ENCODE measurements at places on chromosomes 12 and 14.

DNA sequence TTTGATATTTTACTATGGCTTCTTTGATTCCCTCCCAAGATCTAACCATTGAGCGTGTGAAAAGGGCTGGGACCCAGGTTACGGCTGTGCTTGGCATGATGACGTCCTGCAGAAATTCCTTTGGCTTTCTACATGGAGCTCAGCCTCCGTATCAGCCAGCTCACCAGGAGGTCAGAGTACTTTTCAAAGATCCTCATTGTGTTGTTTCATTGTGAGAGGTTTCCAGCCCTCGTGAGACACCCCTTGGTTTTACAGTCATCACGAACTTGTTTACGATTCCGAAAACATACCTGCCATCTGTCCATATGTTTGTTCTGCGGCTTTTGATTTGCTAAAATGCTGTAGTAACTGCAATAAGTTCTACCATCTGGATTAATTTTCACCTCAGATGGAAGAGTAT lies 453.1 kb downstream of the TMEM121 start:
- H3K27me3 ChIP-seq: no peaks in the 10 kb centered on the region
- no peaks in the 10 kb centered on the region for H3K4me1 ChIP-seq
- H3K36me3 ChIP-seq: no peaks in the 10 kb centered on the region
- H3K4me3 ChIP-seq: no peak overlapping the region

- H3K4me1 ChIP-seq: peaks cover 6% of the 10 kb centered on the region
- H3K27ac ChIP-seq: no peak overlapping the region
- H3K36me3 ChIP-seq: no peaks in the 10 kb centered on the region
- DNase-seq: no peak
Measured at GRCh38 chr14:22394616-22395015, 194.4 kb downstream of the DAD1 start.

DNA sequence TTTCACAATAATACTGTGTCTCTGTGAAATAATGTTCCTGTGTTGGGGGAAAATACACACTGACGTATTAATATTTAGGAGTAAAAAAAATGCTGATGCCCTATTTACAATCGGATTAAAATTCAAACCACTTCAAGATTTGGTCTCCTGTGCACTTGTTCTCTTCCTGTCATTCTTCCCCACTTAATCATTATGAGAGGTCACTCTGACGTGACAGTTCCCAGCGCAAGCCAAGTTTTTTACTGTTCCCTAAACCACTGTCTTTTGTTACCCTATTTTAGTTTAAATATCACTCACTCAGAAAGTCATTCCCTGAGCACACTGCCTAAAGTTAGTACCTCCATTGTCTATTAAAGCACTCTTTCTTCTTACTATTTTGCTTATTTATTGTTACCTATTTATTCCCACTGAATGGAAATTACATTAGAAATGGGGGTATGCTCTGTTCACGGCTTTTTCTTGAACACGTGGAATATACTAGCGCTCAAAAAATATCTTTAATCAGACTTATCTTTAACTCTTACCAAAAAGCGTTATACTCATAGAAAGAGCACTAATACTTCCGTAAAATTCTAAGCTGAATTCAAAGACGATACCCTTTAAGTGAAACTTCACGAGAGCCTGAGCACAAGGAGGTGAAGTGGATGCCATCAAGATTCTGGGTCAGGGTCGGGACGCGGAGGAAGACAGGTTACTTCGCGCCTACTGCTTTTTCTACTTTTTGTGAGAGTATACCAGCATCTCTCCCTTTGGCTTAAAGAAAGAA lies 670 bp upstream of the PSMA3 start:
- H3K36me3 ChIP-seq: peaks cover 3% of the 10 kb centered on the region
- H3K27me3 ChIP-seq: peaks cover 4% of the 10 kb centered on the region
- peaks cover 30% of the 10 kb centered on the region for H3K4me1 ChIP-seq
- DNase-seq: no peak
- H3K4me3 ChIP-seq: peak overlapping the region; percentile 96

GRCh38 chr12:22653075-22653474 lies 28.1 kb downstream of the ETNK1 start:
- H3K27me3 ChIP-seq: no peaks in the 10 kb centered on the region
- H3K27ac ChIP-seq: no peak overlapping the region
- no peak overlapping the region for H3K4me3 ChIP-seq
- H3K36me3 ChIP-seq: peaks cover 52% of the 10 kb centered on the region
- DNase-seq: no peak

DNA sequence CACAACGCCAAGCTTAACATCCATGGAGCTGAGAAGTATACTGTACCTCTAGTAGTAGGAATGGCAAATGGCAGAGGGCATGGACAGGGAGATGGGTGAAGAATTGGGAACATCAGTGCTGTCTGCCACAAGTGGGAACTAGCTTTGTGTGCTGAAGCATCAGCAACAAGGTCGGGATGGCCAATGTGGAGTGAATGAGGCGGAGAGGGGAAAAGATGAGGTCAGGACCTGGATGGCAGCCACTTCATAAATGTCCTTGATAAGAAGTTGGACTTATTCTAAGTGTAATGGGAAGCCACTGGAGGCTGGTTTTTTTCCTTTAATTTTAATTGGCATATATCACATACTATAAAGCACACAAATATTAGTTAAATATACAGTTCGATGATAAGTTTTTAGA lies 21.9 kb upstream of the CLMN start:
- H3K27me3 ChIP-seq: peaks cover 13% of the 10 kb centered on the region
- H3K27ac ChIP-seq: no peak overlapping the region
- no peak overlapping the region for H3K4me3 ChIP-seq
- H3K36me3 ChIP-seq: no peaks in the 10 kb centered on the region
- peaks cover 7% of the 10 kb centered on the region for H3K4me1 ChIP-seq

GRCh38 chr12:27213830-27214787 lies 30.0 kb upstream of the STK38L start:
- no peak for DNase-seq
- peaks cover 4% of the 10 kb centered on the region for H3K27me3 ChIP-seq
- H3K4me1 ChIP-seq: no peaks in the 10 kb centered on the region
- H3K4me3 ChIP-seq: no peak overlapping the region

Measured in type B pancreatic cell (in vitro differentiated cells).